ENCODE measurements at places on chromosomes 11 and 22.

- no peak for DNase-seq
Observed at GRCh38 chr11:100680070-100680469, 7.0 kb upstream of the ARHGAP42 start.

GRCh38 chr11:83827520-83827919 is 541.4 kb upstream of the CCDC90B start:
- DNase-seq = no peak

DNA sequence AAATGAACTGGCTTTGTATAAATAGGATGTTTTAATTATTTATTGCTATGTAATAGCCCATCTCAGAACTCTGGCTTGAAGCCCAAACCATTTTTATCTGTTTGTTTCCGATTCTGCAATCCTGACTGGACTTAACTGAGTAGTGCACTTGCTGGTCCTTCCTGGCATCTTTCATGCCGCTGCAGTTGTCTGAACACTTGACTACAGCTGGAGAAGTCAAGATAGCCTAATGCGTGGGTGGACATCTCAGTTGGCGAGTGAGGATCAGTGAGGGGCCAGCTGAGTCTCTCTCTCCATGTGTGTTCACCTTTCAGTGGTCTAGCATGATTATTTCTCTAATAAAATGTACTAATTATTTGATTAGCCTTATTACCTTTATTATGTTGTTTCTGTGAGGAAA is 105.8 kb downstream of the PRMT3 start:
- no peak for DNase-seq

- no peak for DNase-seq
Observed at GRCh38 chr11:119339589-119340334, 921 bp downstream of the C1QTNF5 start.

DNA sequence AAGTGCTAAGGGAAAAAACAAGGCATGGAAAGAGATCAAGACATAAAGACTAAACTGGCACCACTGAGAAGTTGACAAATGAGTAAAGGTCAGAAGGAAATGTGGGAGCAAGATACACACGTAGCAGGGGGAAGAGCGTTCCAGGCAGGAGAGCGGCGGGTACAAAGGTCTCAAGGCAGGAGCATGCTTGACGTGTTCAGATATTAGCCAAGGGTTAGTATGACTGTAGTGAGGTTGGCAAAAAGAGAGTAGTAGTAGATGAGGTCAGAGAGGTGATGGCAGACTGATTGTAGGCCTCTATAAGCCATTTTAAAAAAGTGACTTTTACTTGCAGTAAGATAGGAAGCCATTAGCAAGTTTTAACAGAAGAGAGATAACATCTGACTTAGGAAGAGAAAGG is 9.9 kb downstream of the SYT9 start:
- DNase-seq = no peak

- DNase-seq = no peak
Observed at GRCh38 chr11:83508804-83509203, 222.6 kb upstream of the CCDC90B start.

DNA sequence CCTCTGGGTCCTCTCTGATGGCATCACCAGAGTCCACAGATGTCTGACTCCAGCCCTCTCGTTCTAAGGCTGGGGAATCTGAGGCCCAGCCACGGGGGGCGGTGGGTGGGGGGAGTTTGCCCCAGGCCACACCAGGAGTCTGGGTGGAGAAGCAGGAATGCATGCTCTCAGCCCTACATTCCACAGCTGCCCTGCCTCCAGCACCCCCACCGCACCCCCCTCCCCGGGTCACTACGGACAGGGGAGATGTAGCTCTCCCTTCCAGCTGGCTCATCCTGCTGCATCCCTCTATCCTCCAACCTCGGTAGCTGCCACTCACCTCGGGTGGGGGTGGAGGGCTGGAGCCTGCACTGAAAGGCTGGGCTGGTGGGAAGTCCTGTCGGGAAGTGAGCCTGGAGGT is 2.3 kb upstream of the PVALB start:
- no peak for DNase-seq

- DNase-seq = peak; percentile 1
Observed at GRCh38 chr11:27965559-27965958, 142.4 kb downstream of the KIF18A start.

- DNase-seq = no peak
Observed at GRCh38 chr22:27154717-27155116, 497.3 kb downstream of the MIAT start.

GRCh38 chr11:72231396-72232259 is 7.1 kb downstream of the INPPL1 start:
- no peak for DNase-seq

DNA sequence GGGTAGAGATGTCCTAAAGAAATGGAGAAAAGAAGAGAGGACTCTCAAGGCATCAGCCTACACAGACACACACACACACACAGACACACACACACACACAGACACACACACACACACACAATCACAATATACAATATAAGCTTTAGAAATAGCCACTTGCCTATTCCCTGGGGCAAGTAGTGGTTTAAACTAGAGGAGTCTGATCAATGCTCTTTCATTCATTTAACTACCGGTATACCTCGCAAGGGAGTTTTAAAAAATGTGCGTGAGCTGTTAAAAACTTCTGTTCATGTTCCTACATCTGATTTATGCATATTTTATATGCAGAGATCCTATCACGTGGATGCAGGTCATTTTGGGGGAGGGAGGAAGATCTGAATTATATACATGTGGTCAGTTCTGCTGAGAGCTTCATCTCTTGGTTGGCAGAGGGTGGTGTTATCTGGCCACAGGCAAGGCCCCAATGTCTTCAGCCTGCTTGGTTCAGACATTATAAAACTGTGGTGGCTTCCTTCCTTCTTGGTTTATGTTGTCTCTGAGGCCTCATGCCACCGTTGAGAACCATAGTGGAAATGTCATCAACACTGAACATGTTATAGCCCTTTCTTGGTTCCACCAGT is 56.6 kb downstream of the SYT13 start:
- DNase-seq = no peak

DNA sequence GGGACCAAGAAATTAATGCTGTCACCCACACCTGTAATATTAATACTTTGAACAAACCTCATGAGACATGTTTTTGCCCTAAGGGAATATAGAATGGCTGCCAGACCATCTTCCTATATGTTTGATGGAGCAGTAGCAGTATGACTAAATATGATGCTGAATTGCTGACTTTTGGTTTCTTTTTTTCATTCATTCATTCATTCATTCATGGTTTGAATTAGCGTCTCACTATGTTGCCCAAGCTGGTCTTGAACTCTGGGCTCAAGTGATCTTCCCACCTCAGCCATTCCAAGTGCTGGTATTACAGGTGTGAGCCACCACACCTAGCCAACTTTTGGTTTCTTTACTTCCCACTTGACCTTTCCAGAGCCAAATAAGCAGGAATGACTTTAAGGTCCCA is 7.8 kb downstream of the CCDC117 start:
- no peak for DNase-seq

DNA sequence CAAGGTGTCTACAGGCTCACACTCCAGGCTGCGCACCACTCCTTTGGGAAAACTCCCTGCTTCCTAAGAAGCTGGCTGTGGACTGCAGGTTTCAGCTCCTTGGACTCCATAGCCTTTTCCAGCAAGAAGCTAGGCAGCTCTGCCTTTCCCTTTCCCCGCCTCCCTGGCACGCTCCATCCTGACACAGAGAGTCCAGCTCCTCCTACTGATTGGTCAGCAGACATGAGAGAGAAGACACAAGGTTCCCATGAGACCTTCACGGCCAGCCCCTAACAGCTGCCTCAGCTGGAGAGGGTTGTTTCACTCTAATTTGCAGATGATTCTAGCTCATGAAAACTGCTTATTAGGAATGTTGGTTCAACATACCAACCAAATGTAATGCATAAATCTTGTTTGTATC is 27.6 kb downstream of the TENM4 start:
- peak; percentile 56 for DNase-seq

DNA sequence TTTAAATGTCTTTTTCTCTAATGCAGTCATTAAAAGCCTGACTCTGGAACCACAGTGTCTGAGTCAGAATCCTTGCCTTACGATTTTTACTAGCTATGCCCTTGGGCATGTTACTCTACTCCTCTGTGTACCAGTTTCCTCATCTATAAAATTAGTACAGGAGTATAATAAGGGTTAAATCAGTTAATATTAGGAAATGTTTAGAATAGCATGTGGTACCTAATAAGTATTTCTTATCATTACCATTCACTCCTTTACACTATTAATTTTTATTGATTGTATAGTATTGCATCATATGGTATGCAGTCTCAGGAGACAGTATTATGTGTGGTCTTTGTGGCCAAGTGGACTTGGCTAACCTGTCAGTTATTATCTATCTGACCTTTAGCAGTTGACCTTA is 68.2 kb downstream of the METTL15 start:
- peak; percentile 30 for DNase-seq

GRCh38 chr22:40055143-40055883 is 60.6 kb downstream of the FAM83F start:
- peak; percentile 59 for DNase-seq

- DNase-seq = peak; percentile 18
Observed at GRCh38 chr11:107468596-107468995, 11.0 kb upstream of the CWF19L2 start.

- peak; percentile 39 for DNase-seq
Observed at GRCh38 chr11:74179234-74180052, 8.4 kb downstream of the PPME1 start.

- DNase-seq = no peak
Observed at GRCh38 chr11:13883042-13883441, 79.5 kb upstream of the SPON1 start.

DNA sequence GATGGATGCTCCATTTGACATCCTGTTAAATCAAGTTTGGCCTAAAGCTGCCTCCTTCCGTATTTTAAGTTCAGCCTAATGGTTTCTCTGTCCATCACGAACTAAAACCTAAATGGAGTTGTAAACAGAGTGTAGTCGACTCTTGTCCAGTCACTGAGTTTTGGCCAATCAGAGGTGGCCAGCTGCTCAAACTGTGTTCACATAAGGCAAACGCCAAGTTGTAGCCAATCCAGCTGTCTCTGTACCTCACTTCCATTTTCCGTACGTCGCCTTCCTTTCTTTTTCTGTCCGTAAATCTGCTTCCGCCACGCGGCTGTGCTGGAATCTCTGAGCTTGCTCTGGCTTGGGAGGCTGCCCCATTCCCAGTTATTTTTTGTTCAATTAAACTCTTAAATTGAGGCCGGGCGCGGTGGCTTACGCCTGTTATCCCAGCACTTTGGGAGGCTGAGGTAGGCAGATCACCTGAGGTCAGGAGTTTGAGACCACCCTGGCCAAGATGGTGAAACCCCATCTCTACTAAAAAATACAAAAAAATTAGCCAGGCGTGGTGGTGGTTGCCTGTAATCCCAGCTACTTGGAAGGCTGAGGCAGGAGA is 20.7 kb upstream of the CARS1 start:
- no peak for DNase-seq

DNA sequence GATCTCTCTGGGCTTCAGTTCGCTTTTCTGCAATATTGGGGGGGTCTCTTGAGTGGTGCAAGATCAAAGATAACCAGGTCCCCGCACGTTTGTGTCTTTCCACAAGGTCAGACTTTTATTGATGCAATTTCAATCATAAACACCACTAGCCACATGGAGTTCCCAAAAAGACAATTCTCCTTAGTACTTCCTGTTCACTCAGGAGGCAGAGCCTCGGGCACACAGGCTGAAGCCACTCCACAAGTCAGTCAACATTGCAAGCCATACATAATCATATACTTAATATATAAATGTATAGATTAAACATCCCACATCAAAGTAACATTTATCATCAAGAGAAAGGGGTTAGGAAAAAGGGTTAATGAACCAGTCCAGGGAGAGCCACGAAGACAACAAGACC is 12.0 kb downstream of the ST14 start:
- no peak for DNase-seq

GRCh38 chr11:76232026-76232665 is 25.8 kb upstream of the WNT11 start:
- DNase-seq = no peak

DNA sequence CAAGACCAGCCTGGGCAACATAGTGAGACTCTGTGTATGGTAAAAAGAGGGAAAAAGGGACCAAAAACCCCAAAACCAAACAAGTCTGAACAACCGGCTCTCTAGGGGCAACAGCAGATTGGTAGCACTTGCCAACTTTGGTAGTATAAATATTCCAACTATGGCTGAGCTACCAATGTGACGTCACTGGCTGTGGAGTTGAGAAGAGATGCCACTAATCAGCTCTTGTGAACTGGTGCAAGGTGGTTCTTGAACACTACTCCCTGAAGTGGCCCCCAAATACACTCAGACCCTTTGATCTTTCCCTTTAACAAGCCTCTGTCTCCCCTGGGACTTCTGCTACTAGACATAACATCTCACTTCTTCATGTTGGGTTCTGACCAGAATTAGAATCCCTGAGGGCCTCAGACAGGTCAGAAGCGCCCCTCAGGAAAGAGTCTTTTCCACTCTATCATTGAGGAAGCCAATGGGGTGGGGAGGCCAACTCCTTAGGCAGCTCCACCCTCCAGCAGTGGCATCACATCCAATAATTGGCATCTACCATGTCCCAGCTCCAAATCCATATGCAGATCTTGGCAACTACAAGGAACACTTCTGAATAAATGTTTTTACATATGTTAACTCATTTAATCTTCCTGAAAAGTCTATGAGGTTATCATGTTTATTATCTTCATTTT is 49.2 kb downstream of the RPL27A start:
- no peak for DNase-seq

DNA sequence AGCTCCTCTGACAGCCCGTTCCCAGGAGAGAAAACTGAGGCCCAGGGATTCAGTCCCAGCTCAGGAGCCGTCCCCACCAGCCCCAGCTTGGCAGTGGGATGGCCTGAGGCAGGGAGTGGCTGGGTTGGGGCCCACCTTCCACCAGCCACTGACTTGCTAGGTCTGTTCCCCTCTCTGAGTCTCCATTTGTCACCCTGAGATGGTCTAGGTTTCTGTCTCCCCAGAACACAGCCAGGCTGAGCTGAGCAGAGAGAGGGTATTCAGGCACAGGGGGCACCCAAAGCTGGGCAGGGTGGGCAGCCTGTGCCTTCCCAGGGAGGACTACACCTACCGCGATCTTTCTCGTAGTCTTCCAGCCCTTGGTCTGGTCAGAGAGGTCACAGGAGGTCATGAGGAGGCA is 95.7 kb downstream of the PDE2A start:
- no peak for DNase-seq

GRCh38 chr11:132142554-132142953 is 772.1 kb downstream of the NTM start:
- DNase-seq = no peak

- DNase-seq = no peak
Observed at GRCh38 chr22:42190274-42190673, 59.7 kb upstream of the CYP2D6 start.

DNA sequence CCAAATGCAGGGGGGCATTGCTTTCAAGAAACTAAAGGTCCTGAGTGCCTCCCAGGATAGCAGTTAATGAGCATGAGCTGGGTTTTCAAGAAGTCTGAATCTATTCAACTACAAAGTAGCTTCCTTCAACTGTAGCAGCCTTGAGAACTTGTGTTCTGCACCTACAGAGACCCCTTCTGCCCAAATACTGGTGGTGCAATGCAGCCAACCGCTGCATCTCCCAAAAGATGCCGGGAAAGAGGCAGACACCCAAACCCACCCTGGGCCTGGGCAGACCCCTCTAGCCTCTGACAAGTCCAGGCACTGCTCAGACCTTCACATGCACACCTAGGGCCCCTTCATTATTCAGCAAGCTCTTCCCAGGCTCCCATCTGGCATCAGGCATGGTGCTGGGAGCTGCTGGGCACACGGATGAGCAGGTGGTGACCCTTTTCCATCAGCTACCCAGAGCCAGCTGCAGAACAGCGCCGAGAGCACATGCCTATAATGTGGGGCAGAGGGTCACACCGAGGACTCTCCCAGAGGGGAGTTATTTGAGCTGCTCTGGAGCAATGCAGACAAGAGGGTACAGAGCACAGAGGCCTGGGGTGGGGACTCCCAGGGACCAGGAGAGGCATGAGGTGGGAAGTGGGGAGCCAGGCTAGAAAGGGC is 44.9 kb upstream of the ETS1 start:
- peak; percentile 35 for DNase-seq

- DNase-seq = peak; percentile 16
Observed at GRCh38 chr11:39374963-39375698, 2084.3 kb downstream of the LRRC4C start.

All from bronchial epithelial cell (primary cell).